ENCODE measurements at places on chromosomes 12 and 14. TPM values are rescaled to one million over a fixed set of nuclear protein-coding genes. Genes with fewer than 3 reads are reported as not detected.

The SPX gene
- 13.3 TPM for total RNA-seq

The IL22 gene
- not detected for total RNA-seq

The KLRD1 gene
- total RNA-seq: 0.47 TPM

The FITM1 gene
- total RNA-seq: 39.1 TPM

The PPTC7 gene
- 17.9 TPM for total RNA-seq

The KRT74 gene
- total RNA-seq: not detected

The GUCY2C gene
- not detected for total RNA-seq
